ENCODE measurements at places on chromosomes 13 and 19.
A peak's percentile ranks its signal among the peaks of the same experiment; 100 is the strongest.

DNA sequence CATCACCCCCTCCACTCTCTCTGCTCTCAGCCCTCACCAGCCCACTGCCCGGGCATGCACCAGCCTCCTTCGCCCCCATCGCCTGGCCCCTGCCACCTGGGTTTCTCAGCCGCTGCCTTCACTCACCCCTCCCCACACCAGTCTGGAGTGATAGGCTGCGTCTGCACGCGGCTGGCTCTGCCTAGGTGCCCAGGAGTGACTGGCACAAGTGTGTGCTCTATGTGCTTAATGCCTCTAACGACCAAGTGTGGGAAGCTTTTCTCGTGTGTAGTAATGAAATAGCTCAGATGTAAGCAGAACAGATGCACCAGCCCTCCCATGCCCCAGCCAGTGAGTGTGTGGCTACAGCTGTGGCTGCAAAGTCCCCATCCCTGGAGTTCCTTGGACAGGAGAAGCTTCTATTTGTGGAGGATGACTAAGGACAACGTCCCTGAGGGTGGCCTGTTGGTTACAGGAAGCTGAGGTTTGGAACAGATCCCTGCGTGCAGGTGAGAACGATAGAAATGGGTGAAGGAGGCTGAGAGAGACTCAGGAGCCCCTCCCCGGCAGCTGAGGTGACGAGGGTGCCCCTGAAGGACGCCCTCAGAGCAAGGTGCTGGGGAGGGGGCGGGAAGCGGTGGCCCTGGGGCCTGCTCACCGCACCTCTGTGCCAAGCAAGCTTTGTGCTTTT is 35.6 kb downstream of the ATP11A start:
- DNase-seq = no peak

DNA sequence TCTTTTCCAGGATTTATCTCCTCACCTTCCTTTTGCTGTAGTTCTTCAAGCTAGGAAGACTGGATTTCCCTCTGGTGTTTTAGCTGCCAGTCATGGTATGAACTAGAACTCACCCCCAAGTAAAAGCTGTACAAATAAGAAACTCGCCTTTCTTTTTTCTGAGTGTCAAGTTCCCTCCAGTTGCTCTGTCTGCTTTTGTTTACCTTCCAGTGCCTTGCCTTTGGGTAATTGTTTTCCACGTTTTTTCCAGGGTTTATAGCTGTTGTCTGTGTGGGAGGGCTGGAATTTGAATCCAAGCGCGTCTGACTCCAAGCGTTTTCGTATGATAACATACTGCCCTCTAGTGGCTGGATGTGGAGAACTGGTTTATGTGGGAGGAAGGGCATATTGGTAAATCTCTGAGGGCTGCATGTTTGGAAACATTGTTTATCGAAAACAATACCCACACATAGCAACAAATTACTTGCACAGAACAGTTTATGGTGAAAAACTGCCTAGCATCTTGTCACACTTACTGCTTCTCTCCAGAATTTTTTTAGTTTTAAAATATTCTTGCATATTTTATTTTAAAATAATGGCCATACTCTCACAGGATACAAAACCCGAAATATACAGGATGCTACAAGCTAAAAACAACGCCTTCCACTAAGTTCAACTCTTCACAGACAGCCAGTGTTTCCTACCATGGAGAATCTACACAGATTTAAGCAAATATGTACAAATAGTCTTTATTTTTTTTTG is 19.2 kb downstream of the RCN3 start:
- DNase-seq = peak; percentile 86

DNA sequence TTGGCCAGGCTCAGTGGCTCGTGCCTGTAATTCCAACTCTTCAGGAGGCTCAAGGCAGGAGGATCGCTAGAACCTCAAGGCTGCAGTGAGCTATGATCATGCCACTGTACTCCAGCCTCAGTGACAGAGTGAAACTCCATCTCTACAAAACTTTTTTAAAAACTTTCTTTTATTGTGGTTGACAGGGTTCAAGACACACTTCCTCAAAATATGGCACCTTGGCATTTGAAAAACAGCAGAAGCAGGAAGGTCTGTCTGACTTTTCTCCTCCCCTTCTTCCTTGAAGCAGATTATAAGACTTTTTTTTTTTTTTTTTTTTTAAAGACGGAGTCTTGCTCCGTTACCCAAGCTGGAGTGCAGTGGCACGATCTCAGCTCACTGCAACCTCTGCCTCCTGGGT is 100.3 kb downstream of the TM9SF2 start:
- DNase-seq = no peak

- DNase-seq = peak; percentile 72
These were observed at the start of gene PPP5C for GRCh38 chr19:46346821-46347571. TSS of gene PPP5C (plus strand) at chr19:46347087. CDS start at chr19:46347097, 10 bp downstream.

- no peak for DNase-seq
These were observed 8.2 kb upstream of the NFIC start for GRCh38 chr19:3357992-3358688.

GRCh38 chr19:49912965-49913685 is 15.9 kb upstream of the ATF5 start:
- no peak for DNase-seq

- DNase-seq = no peak
These were observed 59.5 kb downstream of the KCNC3 start for GRCh38 chr19:50269653-50270052.

GRCh38 chr19:15155296-15155695 is 45.5 kb downstream of the NOTCH3 start:
- no peak for DNase-seq

GRCh38 chr19:42311657-42312056 is 1.5 kb upstream of the TMEM145 start:
- no peak for DNase-seq
